ENCODE measurements at places on chromosomes 2 and 18.
A peak's percentile ranks its signal among the peaks of the same experiment; 100 is the strongest.

DNA sequence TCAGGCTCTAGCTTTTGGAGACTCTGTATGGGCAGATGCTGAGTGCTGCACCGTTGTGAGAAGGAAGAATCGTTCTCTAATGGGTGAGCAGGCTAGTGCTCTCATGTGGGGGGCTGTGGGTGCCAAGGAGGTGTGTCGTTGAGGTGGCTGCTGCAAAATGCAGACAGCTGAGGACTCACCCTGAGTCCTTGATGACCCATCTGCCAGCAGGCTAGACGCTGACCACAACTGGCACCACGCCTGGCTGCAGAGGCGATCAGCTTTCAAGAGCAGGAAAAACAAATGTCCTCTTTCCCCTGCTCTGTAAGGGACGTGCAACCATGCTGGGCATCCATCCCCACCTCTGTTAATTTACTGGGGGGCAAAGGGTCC, 48.2 kb downstream of the HAUS1 start:
- no peak for DNase-seq

DNA sequence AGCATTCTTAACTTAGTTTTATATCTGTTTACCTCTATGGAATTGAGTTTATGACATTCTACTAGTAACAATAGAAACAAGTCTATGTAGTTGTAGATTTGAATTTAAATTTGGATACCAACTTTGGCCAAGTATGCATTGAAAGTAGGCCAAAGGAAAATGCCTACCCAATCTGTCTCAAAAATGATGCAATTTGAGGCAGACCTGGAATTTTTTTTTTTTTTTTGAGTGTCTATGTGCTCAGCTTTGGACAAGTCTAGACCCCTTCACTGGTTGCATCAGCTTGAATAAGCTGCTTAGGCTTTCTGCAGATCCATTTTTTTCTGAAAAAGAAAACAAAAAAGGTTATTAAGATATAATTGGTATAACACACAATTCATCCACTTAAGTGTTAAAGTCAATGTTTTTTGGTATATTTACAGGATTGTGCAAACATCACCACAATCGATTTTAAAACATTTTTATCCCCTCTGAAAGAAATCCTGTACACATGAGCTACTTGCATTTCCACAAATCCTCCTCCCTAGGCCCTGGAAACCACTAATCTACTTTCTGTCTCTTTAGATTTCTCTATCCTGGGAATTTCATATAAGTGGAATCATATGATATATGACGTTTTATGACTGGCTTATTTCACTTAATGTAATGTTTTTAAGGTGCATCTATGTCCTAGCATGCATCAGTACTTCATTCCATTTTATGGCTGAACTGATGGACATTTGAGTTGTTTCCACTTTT, 185.1 kb upstream of the CCDC68 start:
- no peak for DNase-seq

DNA sequence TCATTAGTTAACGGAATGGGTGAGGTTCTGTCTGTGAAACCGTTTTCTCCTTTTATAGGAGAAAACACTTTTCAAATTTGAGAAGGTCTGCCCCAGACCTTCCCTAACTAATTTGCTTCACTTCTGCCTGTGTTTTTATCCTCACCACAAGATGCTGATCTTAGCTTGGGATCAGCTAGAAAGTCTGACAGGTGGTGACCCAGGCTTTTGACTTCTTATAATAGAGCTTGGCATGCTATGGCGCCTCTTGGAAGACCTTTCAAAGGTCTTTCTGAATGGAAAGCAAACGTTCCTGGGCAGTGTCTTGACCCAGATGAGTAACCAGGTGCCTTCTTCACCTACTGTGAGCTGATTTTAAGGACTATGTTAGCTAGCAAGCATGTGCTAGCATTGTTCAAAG, 91.4 kb downstream of the LYPD6 start:
- no peak for DNase-seq

- no peak for DNase-seq
Measured at GRCh38 chr2:202716953-202717597, 82.3 kb downstream of the FAM117B start.

DNA sequence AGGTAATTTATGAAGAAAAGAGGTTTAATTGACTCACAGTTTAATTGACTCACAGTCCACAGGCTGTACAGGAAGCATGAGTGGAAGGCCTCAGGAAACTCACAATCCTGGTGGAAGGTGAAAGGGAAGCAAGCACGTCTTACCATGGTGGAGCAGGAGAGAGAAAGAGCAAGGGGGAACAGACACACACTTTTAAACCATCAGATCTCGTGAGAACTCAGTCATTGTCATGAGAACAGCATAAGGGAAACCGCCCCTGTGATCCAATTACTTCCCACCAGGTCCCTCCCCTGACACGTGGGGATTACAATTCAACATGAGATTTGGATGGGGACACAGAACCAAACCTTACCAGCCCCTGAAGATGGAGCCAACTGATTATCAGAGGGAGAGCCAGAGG, 11.2 kb upstream of the PUM2 start:
- no peak for DNase-seq

DNA sequence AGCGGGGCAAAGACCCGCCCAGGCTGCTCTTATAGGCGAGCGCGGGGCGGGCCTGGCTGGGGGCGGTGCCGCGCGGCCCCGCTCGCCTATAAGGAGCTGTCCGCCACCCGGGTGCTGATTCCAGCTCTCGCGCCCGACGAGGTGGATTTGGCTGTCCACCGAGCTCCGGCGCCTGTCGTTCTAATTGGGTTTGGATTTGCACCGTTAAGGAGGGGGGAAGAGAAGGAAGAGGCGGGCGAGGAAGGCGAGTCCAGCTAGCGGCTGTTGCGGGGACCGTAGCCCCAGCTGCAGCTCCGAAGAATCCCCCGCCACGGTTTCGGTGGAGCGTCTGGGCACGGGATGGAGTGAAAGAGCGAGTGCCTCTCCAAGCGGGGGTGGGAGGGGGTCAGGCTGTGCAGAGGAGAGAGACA, at the start of gene CNTNAP5:
TSS of gene CNTNAP5 (plus strand) at position 117 of the 410 bp plus-strand sequence. CDS start 364 bp downstream, outside the sequence.
- DNase-seq: no peak

DNA sequence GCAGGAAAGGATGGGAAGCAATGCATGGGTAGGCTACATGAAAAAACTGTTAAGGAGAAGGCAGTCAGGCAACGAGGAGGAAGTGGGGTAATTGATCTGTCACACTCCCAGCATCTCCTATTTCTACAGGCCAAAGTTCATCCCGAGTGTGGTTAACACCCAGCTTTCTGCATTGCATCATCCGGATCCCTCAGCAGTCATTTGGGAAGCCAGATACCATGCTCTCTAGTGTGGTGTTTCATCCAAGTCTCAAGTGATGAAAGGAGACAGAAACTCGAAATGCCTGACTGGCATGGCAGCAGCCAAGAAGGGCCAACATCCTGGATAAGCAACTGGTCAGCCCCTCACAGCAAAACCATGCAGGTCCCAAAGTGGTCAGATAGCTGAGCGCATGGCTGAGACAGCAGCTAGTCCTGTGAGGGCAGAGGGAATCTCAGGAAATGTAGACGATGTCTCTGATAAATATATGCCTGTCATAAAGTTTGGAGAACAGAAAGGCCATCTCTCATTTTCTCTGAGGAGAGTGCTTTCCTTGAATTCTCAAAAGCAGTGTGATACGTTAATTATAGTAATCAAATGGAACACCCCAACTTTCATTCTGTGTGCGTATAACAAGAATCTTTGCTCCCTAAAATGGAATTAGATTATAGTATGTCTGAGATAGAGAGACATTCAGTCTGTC, 24.8 kb upstream of the HNRNPA3 start:
- DNase-seq: no peak

DNA sequence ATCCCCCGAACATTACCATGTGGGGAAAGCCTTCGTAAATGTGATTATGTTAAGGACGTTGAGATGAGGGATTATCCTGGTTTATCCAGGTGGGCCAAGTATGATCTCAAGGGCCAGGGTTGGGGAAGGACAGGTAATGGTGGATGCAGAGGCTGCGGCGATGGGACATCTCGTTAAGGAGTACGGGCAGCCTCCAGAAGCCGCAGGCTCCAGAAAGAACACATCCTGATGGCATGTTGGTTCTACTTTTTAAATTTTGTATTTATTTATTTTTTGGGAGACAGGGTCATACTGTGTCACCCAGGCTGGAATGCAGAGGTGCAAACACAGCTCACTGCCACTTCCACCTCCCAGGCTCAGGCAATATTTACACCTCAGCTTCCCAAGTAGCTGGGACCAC, 86.2 kb upstream of the RAB6C start:
- no peak for DNase-seq

DNA sequence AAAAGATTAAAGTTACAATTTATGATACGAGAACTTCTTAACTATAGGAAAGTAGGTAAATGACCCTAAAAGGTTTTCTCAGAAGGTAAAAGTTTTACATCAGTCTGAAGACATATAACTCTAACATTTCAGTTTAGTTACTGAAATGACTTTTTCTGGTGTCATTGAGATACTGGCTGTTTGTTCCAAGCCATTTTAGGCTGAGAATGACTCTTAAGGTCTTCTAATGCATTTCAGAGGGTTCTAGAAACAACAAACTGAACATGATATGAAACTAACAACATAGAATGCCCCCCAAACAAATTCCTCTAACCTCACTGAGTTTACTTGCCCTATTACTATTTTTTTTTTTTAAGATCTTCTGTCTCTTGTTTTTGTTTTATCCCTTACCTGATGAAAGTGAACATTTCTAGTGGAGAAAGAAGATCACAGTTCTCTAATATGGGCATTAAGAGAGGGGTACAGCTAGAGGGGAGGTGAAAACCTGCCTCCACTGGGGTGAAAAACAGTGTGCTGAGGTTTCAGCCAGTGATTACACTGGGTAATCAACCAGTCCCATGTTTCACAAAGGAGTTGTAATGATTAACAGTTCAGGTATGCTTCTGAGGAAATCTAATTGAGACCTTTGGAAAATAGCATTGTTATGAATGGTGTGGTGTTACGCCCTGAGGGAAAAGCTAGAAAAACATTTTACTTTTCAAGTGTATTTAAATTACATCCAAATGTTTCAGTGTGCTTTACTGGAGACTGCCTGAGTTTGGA, 11.2 kb downstream of the NABP1 start:
- DNase-seq: no peak

- DNase-seq: no peak
Measured at GRCh38 chr18:35835833-35836232, 136.6 kb upstream of the RMP24 start.

GRCh38 chr18:76367168-76368125, 127.6 kb downstream of the ZNF516 start:
- DNase-seq: no peak

GRCh38 chr2:188609321-188610049, 317.8 kb downstream of the GULP1 start:
- no peak for DNase-seq

GRCh38 chr18:61388010-61388409, 54.8 kb downstream of the CDH20 start:
- no peak for DNase-seq

GRCh38 chr2:101113441-101114267, 37.5 kb downstream of the TBC1D8 start:
- no peak for DNase-seq

GRCh38 chr2:67214585-67215185, 182.4 kb upstream of the ETAA1 start:
- no peak for DNase-seq

- no peak for DNase-seq
Measured at GRCh38 chr2:169803480-169803879, 4.8 kb downstream of the SSB start.

GRCh38 chr2:40824278-40824677, 372.4 kb upstream of the SLC8A1 start:
- no peak for DNase-seq

DNA sequence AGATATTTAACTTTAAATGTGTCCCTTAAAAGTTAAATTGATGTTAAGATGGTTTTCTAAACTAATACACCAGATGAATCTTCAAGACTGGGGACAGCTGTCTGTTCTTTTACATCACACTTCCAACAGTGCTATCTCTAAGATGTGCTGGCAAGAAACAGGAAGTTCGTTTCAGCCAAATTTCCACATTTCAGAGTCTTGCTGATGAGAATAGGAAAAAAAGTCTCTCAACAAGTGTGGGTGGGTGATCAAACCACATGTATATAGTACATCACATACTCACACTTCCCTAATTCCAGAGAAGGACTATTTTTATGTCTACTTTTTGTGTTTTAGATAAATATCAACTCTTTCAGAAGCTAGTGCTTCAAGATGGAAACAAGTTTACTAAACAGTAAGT, 1712.8 kb upstream of the TMEFF2 start:
- DNase-seq: no peak

DNA sequence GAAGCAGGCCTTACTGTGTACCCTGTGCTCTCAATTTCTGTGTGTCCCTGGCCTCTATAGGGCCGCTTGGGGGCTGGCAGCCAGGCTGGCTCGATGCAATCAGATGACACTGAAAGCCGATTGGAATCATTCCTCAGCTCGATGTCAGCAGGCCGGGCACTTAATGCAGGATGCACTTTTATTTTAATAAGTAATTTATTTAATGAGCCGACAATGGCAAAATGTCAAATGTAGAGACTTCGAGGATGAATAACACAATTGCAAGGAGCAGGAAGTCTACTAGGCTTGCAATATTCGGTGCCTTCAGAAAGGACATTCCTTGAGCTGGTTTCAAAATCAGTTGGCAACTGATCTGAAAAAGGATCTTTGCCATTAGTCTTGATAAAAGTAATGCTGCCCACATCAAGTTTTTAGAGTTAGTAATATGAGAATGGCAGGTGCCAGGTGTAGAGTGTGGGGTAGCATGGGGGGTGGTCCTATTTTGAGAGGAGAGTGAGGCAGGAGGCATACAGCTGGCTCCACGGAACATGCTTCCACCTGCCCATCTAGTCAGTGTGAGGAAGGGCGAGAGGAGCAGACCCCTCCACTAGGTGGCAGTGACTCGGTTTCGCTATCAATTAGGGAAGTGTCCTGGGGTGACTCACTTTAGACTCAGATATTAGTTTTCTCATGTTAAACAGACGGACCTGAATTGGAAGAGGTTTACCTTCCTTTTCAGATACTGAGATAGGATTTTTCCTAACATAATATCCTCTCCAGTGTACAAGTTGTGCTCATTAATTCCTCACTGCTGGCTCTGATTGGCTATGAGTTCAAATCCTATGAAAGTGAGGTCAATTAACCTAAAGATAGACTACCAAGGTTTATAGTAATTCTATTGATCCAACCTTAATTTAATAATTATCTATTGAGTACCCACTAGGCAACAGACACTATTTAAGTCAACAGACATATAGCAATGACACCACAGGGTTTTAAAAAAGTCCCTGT, 80.9 kb downstream of the NABP1 start:
- DNase-seq: peak; percentile 13

GRCh38 chr2:111155610-111156009, 34.9 kb downstream of the BCL2L11 start:
- DNase-seq: no peak

- no peak for DNase-seq
Measured at GRCh38 chr2:236720974-236721540, 151.4 kb downstream of the ACKR3 start.

DNA sequence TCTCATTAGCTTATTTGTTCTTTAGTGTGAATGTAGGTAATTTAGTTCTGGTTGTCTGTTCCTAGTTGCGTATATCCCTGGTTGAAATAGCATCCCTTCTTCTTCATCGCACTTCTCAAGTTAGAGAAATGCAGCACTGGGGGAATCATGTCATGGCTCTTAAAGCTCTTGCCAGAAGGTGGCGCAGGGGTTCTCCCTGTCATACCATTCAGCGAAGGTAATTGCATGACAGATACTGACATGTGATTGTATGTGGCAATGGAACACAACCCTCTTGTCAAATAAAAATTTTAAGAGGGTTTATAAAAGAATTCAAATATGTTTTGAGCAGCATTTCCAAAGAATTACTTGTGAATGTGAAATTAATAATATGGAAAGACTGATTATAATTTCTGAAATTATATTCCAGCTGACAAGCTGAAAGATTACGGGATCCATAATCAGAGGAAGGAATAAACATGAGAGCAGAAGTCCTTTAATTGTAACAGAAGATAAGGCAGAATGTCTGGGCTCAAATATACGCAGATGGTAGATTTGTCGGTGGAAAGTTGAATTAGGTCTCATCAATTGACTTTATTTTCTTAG, 411.7 kb downstream of the DSEL start:
- no peak for DNase-seq
